ENCODE measurements at places on chromosomes 7 and 10. TPM values are rescaled to one million over a fixed set of nuclear protein-coding genes. Genes with fewer than 3 reads are reported as not detected.

- DNase-seq, result no peak
Measured at GRCh38 chr7:158751751-158752150, 47.1 kb upstream of the NCAPG2 start.

- DNase-seq, result no peak
Measured at GRCh38 chr10:557792-558328, 131.6 kb downstream of the DIP2C start.

ZNF680 gene
- 13.1 TPM for total RNA-seq

MYO3A gene
- total RNA-seq, result 5.0 TPM

EN2 gene
- total RNA-seq, result not detected

DDC gene
- total RNA-seq, result 0.29 TPM

DNA sequence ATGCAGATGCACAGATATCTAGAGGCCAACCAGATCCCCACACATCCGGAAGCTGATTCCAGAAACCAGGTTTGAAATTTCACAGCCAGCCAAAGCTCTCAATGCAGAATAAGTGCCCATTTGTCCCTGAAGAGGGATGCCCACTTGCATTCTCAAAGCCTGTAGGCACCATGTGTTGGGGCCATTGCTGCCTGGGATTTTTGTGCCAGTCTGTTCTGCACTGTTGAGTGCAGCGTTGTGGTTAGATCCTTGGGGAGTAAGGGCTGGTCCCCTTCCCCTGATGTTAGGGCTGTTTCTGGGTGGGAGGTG lies 62.4 kb downstream of the EEPD1 start:
- DNase-seq, result no peak

DNA sequence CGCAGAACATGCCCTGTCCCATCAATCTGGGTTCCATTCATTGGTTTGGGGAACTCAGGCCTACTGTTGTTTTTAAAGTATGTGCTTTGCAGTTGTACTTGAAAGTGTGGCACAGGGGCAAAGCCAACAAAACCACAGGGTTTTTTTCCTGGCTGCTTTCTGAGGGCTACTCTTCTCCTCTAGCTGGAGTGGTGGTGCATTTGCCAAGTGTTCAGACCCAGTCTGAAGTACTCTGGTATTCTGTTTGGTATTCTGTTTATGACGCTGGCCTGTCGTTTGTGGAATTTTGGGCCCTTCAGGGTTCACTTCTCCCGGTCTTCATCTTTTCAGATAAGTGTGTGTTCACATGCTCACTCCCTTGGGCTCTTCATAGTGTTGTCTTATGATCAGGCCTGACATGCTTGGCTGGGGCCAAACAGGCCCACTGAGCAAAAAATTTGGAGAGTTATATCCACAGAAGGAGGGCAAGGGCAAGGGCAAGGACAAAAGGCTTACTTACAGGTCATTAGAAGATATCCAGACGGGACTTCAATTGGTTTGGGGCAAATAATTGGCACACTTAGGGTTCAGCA lies 26.3 kb downstream of the SLC26A4 start:
- no peak for DNase-seq

- DNase-seq, result no peak
Measured at GRCh38 chr7:91079487-91079886, 184.7 kb upstream of the FZD1 start.

Data from epithelial cell of proximal tubule (primary cell).